ENCODE measurements at places on chromosomes 16 and 17.

GRCh38 chr17:15947271-15947670, 2.3 kb downstream of the ADORA2B start:
- no peak for DNase-seq

DNA sequence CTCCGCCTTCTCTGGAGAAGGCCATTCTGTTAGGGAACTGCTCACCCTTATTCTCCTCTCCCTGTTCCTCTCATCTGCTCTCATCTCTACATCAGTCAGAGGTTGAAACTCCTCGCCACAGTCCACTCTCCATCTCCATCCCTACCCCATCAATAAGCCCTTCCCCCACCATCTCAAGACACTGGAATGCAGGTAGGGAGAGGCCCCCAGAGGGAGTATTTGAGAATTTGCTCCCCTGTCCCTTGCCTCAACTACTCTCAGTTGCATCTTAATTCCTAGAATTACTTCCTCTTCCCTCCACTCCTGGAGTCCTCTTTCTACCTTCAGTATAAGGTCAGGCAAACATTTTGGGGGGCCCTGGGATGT, 2.0 kb upstream of the AATF start:
- no peak for DNase-seq

GRCh38 chr16:81739503-81739902, 39.6 kb upstream of the PLCG2 start:
- DNase-seq, result no peak

GRCh38 chr16:75252946-75253911, 1.8 kb upstream of the BCAR1 start:
- DNase-seq, result no peak

DNA sequence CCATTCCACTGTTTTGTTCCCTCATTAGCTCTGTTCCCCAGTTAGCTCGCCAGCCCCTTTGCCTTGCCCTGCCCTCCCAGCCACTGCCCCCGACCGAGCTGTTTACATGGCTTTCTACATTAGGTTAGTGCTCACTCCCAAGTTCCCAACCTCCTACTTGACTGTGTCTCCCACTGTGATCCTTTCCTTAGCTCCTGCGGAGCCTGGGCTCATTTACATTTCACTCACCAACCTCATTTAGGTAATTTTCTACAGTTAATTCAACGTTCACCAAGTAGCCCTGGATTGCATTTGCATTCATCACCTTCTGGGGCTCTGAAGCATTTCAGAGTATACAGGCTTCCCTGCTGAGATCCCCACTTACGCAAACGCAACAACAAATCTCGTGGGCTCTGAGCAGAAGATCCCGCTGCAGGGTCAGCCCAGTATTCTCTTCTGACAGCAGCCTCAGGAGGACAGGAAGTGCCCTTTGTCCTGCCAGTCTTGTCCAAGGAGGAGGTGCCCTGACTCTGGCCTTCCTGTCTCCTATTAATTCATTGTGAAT, 325.8 kb upstream of the CCL2 start:
- DNase-seq, result no peak

DNA sequence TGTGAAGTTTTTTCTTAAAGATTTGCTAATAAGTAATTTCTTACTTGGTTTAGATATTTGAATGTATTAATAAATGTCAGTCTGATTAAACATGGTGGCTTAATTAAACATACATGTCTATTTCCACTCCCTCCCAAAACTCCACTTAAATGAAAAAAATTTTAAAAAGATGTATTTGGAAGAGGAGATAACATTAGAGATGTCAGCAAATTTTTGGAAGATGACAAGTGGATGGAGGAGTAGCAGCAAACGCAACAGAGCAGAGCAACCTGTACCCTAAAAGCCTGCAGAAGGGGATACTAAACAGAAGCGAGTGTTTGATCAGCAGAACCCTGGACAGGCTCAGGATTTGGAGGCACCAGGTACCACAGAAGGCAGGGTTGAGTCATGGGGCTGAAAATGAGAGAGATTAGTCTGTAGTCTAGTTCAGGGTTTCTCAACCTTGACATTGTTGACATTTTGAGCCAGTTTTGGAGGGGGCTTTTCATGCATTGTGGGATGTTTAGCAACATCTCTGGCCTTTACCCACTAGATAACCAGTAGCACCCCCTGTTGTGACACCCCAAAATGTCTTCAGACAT, 17.8 kb downstream of the LUC7L3 start:
- DNase-seq, result no peak

DNA sequence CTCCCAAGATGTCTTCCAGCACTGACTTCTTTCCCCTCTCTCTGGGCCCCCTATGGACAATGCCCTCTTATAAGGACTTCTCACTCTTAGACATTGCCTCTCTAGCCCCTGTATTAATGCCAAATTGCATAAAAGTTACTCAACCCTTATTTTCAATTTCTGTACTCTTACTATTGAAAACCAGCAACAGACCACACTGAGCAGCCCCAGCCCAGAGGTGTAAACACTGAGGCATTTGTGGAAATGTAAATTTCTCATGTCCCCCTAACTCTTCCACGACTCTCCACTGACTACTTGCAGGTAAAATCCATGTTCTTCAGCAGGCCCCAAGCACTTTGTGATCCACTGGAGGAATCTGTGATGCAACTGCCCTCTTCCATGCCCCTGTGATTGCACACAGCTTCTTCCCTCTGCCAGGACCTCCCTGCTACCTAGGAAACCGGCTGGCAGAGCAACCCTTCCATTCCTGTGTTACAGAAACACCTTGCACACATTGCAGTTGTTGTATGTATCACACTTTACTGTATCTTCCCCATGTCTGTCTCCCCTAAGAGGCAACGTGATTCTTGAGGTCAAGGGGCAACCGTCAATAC, 4.4 kb downstream of the N4BP1 start:
- DNase-seq, result no peak

- DNase-seq, result no peak
Observed at GRCh38 chr17:19497624-19498023, 36.0 kb upstream of the SLC47A1 start.

GRCh38 chr17:9842057-9842758, 16.5 kb downstream of the GLP2R start:
- peak; percentile 44 for DNase-seq

DNA sequence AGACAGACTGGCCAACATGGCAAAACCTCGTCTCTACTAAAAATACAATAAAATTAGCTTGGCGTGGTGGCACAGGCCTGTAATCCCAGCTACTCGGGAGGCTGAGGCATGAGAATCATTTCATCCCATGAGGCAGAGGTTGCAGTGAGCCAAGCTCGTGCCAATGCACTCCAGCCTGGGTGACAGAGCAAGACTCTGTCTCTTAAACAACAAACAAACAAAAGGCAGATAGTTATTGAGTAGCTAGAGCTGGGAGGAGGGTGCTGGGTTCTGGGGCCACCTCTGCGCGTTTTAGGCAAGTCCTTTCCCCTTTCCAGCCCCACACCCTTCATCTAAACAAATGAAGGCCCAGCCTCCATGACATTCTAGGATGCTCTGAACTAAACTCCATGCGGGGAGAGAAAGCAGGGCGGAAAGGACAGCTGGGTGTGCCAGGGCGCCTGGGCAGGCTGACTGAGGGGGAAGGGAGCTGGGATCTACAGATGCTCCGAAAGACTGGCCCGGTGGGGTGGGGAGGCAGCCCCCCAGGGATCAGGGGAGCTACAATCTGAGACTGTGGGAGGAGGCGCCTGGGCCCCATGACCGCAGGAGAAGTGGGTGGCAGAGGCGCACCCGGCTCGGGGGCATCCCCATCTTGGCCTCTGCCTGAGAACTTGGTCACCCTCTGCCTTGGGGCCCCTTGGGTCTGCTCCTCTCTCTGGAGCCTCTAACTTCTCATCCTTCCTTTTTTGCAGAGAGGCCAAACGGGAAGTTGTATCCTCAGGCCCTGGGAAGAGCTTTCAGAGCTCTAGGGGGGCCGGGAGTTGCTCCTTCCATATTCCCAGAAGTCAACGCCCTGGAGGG, 910 bp downstream of the ITGAL start:
- no peak for DNase-seq

DNA sequence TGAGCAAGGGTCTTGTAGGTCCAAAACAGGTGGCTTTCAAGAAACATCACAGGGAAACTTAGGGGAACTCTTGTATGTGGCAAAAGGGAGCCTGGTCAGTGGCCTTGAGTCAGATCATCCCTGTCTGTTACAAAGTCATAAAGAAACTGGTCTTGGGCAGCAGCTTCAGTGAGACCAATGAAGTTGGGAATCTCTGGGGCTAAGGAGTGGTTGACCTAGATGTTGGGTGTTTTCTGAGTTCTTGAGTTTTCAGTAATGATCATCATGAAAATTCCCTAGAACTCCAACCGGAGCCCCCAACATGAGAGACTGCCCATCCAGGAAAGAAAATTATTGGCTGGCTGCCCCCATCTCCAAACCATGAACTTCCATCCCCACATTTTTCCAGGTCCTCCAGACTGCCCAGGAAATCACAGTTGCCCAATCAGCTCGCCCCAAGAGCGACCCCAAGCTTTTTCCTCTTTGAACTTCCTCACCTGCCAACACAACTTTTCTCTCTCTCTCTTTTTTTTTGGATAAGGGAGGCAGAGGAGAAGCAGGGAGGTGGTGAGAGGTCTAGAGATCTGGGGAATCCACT, 3.9 kb downstream of the CCR7 start:
- no peak for DNase-seq

GRCh38 chr17:13787636-13788035, 185.9 kb upstream of the HS3ST3A1 start:
- DNase-seq, result no peak

GRCh38 chr16:77335652-77336234, 99.1 kb downstream of the ADAMTS18 start:
- DNase-seq, result no peak

DNA sequence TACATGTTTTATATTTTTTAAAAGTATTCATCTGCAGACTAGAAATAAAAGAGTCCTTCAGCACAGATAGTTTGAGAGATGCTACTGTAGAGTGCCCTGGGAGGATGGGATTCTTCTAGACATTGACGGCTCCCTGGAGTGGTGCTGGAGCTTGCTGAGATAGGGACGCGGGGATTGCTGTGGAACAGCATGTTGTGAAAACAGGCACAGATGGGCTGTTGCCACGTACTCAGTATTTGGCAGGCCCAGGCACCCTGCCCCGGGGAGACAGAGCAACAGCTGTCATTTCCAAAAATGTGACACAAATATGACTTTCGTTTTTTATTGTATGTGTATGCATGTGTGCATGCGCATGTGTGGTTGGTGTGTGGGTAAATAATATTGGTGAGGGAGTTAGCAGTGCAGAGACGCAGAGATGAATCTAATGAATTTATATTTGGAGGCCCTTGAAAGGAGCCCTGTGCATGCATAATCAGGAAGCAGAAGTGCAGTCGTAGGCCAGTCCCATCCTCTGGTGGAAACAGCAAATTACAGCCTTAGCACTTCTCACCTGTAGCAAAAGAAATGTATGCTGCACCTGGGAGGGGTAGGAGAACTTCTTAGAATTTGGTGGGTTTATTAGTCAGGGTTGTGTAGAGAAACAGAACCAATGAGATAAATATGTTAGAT, 6.2 kb upstream of the ABCA8 start:
- no peak for DNase-seq

GRCh38 chr16:508884-509736, 18.4 kb upstream of the CAPN15 start:
- DNase-seq, result no peak

- peak; percentile 66 for DNase-seq
Observed at GRCh38 chr16:26532456-26532855, 534.3 kb upstream of the C16orf82 start.

- DNase-seq, result no peak
Observed at GRCh38 chr17:57767561-57767960, 22.5 kb upstream of the CCDC182 start.

GRCh38 chr16:60907645-60908044, 1128.6 kb downstream of the CDH8 start:
- DNase-seq, result no peak

GRCh38 chr17:34909040-34909439, 52.2 kb downstream of the CCT6B start:
- DNase-seq, result no peak

GRCh38 chr17:27602721-27603420, 28.1 kb upstream of the LGALS9 start:
- DNase-seq, result peak; percentile 51

DNA sequence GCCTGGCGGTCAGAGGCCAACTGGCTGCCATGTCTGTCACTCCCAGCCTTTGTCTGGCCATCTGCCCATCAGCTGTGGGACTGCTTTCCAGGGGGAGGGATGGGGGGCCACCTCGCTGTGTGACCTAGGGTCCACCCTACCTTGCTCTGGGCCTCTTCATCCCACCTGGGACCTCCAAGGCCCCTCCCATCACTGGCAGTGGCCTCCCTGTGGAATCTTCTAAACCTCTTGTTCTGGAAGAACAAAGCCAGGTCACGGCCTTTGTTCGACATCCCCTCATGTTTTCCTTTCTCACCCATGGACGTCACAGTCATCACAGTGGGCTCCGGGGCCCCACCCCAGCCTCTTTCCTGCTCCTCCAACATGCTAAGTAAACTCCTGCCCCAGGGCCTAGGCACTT, 24.0 kb downstream of the SPNS2 start:
- no peak for DNase-seq

DNA sequence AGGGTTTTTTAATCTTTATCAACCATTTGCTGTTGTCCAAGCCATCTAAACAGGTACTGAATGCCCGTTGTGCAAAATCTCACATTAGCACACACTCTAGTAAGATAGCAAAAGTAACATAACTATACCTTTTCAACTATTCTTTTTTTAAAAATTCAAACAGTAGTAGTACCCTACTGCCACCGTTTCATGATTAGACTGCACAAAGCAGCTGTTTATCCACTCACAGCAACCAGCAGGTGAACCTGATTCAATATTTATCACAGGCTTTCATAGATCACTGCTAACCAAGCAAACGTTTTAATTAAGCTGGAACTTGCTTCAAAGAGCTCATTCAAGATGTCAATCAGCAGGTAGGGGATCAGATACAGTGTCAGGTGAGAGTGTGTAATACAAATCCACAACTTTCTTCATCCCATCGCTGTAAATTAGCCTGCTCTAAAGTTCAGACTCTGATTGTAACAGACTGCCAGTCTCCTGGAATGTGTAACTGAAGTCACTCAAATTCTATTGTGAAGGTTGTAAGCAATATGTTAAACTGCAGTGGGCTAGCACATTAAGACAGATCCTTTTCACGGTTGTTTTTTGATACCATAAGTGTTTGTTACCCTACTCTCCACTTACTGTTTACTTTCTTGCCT, 47.3 kb downstream of the BRIP1 start:
- no peak for DNase-seq

DNA sequence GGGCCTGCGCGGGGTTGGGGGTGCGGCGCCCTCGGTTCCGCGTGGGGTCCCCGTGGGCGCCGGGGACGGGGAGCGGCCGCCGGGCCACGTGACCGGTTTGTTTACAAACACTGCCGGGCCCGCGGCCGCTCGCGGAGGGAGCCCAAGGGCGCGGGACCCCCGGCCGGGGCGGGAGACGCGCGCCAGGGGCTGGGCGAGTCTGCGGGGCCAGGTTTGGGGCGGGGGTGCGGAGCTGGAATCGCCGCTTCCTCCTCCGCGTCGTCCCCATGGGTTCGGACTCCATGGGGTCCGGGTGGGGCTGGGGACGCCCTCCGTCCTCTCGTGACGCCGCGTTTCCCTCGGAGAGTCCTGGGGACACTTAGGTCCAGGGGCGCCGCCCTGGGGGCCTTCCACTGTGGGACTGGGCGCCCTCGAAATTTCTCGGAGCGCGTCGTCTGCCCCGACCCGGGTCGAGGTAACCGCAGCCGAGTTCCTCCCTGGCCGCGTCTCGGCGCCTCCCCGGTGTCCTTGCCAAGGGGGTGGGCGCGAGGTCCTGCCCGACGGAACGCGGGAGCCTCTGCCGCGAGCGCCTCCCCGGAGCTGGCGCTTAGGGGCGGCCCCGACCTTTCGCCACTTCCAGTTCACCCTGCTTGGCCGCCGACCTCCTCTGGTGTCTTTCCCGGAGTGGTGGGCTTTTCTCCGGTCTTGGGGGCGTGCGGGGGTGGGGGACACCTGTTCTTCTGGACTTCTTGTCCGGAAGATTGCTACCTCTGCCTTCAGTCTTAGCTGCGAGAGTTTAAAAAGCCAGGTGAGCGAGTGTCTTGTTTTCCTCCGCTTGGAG, 684 bp downstream of the YPEL2 start:
- DNase-seq, result peak; percentile 32
